ENCODE measurements at places on chromosomes 1 and 21.

DNA sequence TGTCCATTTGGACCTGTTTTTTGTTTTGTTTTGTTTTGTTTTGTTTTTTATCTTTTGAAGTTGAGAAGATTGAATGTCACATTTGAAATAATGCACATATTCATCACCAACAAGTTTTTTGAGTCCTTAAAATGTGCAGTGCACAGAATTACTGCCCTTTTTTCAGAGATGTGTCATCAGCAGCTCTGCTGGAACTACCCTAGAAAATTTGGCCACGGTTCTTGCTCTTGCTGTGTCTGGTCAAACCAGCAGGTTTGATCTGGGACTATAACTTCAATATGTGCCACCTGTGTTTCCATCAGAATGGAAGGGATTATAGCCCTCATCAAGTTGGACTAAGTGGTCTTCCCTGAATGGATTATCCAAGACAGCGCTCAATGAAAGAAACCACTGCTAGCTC is 24.1 kb upstream of the CNN3 start:
- DNase-seq: no peak

GRCh38 chr1:206725109-206725963 is 40.6 kb downstream of the MAPKAPK2 start:
- DNase-seq: no peak

- DNase-seq: peak; percentile 75
These were observed at the start of gene GPR157 for GRCh38 chr1:9128520-9129265. TSS of gene GPR157 (minus strand) at chr1:9129102. CDS start at chr1:9129027, 75 bp downstream.

GRCh38 chr1:201608635-201609395 is 69.9 kb downstream of the NAV1 start:
- no peak for DNase-seq

DNA sequence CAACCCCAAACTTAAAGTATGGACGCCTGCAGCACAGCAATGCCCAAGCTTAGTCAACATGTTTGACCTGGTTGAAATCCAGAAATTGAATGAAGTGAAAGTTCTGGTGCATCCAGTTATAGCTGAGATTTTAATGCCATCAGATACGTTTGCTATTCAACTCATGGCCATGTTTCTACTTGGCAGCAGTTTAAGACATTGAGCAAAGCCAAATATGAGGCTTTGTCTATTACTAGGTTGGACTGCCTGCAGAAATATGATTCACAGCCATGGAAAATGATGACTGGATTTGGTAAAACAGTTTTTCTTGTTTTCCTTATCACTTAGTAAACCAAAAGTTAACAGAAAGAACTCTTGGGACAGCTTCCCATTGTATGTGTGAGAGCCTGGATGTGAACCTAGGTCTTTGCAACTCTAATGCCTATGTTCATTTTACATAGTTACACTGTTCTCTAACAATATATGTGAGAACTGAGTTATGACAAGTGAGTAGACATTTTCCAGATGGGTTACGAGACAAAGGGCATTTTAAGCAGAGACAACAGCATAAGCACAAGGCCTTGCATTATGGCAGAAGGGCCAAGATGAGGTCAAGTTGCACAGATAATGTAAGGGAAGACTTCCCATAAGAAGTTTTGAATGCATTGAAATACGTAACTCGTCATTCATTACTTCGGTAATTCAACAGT is 32.4 kb upstream of the MYSM1 start:
- no peak for DNase-seq

GRCh38 chr1:70048336-70049094 is 156.9 kb downstream of the LRRC40 start:
- no peak for DNase-seq

GRCh38 chr1:94769551-94769950 is 50.6 kb upstream of the SLC44A3 start:
- DNase-seq: no peak

GRCh38 chr1:41404308-41404761 is 43.1 kb downstream of the FOXO6 start:
- peak; percentile 73 for DNase-seq

GRCh38 chr1:220182111-220182510 is 88.2 kb downstream of the IARS2 start:
- DNase-seq: no peak

- DNase-seq: no peak
These were observed 562.2 kb upstream of the PTBP2 start for GRCh38 chr1:96159379-96159778.

- DNase-seq: no peak
These were observed 183.3 kb downstream of the CRB1 start for GRCh38 chr1:197451381-197451780.

DNA sequence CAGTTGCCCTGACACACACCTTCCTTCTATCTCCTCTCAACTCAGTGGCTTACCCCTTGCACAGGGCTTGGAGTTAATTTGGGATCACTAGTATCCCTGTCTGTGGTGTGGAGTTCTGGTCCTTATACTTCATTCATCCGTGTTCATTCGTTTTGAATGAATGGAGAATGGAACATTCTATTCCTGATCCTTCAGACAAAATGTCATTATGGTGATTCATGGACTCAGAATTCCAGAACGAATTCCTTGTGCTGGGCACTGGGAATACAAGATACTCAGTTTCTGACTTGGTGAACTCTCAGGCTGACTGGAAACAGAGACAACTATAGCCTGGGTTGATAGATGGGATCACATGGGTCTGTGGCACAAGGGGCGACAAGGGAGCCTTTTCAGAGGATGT is 49.9 kb upstream of the TRABD2B start:
- no peak for DNase-seq

- peak; percentile 10 for DNase-seq
These were observed at the start of gene TNFRSF1B for GRCh38 chr1:12166834-12167492. TSS of gene TNFRSF1B (plus strand) at chr1:12166991. CDS start at chr1:12167092, 101 bp downstream.

GRCh38 chr21:40723317-40723716 is 123.6 kb downstream of the DSCAM start:
- DNase-seq: no peak

GRCh38 chr1:91502672-91503184 is 2.1 kb downstream of the CDC7 start:
- DNase-seq: peak; percentile 4

DNA sequence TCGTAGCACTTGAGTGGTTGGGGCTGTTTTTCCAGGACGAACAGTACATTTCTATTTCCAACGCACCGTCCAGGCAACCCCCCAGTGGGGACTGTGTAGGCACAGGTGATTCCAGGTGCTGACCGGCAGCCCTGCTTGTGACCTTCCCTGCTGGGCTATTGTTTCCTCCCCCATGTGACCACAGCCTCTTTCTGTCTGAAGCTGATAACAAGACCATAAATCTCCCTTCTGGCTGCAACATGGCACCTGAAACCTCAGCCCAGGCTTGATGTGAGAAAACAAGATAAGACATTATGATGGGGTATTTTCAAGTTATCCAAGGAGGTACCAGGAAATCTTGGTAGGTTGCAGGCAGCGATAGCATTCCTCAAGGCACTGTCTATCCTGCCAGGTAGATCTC is 48.2 kb downstream of the HLX start:
- peak; percentile 20 for DNase-seq

Measured in NCI-H345 (cell line).